ENCODE measurements at places on chromosomes 12 and 14.

GRCh38 chr14:65780566-65780965, 368.0 kb downstream of the FUT8 start:
- DNase-seq: no peak

DNA sequence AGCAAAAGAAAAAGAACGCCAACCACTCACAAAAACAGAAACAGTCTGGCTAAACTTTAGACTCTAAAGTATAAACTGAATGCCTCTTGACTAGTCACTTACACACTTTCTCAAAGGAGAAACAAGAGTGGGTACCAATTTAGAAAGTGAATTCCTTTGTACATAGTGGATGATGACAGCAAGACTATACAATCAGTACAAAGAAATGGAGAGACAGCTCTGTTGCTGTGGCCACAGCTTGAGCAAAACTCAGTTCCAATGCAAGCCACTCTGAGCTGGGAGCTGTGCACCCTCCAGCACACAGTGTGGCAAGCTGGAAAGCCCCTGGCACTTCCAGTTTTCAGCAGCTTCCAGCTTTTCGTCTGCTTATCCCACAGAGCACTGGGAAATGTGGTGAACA, 21.7 kb downstream of the NT5DC3 start:
- DNase-seq: no peak

GRCh38 chr14:67729072-67729885, 27.6 kb downstream of the RDH12 start:
- no peak for DNase-seq

DNA sequence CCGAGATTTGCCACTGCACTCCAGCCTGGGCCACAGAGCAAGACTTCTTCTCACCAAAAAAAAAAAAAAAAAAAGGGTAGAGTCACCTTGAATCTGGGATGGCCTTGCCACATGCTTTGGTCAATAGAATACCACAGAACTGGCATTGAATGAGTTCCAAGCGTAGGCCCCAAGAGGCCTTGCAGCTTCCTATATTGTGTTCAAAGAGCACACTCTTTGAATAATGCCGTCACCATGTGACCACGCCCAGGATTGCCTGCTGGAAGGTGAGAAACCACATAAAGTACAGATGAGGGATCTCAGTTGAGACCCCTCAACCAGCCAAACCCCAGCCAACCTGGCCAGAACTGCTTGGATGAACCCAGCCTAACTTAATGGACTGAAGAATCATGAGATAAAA, 239.2 kb upstream of the AMIGO2 start:
- DNase-seq: no peak

DNA sequence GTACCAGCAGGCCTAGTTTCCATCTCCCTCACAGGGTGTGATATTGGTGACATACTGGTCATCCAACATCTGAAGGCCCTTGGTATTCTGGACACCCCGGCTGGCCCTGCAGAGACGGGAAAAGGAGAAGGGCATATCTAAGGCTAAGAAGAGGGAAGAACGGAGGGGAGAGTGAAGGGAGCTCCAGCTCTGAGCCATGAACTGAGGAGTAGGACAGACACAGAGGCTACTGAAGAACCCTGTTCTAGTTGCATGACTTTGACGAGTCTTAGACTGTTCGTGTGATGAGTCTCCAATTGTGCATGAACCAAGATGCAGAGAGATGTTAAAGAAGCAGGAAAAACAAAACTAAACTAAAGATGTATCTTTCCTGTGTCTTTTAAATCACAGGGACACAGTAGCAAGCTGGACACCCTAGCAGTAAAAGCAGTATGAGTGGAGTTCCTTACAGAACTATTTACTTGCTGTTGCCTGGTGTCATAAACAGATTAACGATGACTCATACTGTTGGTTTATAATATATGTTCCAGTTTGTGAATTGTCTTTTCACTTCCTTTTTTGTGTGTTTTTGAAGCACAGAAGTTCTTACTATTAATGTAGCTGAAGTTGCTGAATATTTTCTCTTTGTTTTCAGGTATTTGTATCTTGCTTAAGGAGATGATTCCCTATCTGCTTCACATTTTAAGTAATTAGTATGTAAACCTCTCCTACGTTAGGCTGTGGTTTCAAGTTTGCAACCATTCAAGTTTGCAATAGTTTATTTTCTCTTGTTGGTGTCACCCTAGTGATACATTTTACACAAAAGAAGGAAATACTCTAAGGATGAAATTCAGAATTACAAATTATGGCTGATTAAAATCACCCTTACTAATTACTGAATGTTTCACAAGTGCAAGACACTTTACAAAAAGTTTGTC, 15.7 kb downstream of the FAR2 start:
- no peak for DNase-seq

DNA sequence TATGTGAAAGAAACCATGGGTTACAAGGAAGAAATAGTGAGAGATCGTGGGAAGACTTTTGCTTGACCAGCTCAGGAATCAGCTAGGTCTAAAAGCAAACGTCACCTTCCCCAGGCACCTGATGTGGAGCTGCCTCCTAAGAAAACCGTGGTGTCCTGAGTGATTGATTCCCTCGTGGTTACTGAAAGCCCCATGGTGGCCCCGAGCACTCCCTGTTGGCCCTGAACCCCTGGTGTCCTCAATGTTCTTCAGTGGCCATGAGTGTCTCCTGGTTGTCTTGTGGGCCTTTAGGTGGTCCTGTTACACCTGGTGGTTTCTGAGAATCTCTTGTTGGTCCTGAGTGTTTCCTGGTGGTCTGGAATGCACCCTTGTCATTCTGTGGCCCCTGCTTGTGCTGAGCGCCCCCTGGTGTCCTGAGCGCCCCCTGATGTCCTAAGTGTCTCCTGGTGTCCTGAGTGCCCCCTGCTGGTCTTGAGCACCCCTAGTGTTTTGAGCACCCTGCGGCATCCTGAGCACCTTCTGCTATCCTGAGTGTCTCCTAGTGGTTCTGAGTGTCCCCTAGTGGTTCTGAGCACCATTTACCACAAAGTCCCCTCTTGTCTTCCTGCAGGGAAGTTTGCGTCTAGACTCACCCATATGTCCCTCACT, 518.7 kb downstream of the TMEM121 start:
- no peak for DNase-seq

DNA sequence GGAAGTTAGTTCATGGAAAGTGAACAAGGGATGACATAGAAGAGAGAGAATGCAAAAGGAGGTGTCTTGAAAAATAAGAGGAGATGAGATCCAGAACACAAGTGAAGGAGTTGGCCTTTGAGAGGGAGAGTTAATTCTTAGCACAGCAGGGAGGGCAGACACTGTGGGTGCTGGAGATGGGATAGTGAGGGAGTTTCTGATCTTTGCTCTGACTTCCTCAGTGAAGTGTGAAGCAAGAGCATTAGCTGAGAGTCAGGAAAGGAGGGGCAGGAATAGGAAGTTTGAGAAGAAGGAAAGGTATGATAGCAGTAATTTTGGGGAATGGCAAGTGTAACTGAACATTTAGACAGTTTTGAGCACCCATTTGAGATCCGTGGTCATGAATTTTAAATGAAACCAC, 75.8 kb upstream of the COCH start:
- DNase-seq: no peak

- DNase-seq: no peak
These were observed 88.2 kb downstream of the TBC1D30 start for GRCh38 chr12:64912516-64913255.

- no peak for DNase-seq
These were observed 437.0 kb downstream of the FSCB start for GRCh38 chr14:44070046-44070445.

DNA sequence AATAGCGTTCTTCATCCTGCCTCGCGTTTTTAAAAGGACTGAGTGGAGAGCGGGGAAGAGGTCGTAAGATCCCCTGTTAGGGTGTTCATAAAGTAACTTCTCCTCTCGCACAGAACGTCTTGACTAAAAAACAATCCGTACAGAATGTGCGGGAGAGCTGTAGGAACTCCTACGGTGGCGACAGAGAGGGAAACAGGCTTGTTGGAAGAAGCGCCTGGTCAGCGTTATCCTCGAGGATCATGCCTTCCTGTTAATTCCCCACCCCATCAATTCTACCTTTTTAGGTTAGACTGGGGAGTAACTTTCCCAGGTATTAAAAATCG, 399 bp upstream of the WASHC4 start:
- no peak for DNase-seq

DNA sequence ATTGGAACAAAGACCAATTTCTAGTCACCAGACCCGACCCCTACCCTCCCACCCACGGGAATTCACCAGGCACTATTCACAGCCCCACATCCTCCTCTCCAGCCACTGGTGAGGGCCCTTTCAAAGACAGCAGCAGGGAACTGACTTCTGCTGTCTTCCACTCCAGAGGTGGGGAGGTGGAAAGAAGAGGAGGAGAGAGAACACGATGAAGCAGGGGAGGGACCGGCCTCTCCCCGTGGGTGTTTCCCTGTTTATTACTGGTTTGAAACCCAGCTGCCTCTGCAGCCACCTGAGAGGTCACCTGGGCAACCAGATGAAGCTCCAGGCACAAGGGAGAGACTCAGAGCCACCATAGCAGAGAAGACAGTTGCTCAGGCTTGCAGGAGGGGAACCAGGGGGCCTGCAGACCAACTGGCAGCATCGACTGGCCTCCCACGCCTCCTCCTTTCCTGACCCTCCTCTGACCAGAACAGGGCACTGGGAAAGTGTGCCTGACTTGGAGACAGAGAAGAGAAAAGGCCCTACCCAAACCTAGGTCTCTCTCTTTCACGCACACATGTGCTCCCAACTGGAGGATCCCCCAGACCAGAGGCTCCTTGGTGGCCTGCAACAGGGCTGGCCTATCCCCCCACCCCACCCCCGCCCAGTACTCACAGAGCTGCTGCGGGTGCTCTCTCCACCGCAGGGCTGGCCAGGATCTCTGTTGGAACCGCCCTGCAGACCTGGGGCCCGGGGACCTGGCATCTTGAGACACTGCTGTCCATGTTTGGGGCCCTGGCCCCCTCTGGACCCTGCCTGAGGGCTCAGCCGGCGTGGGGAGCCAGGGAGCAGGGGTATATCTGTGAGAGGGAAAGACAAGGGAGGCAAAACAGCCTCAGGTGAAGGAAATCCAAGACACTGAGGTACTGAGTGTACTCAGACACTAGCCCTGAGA, 22.8 kb downstream of the ANO2 start:
- no peak for DNase-seq

DNA sequence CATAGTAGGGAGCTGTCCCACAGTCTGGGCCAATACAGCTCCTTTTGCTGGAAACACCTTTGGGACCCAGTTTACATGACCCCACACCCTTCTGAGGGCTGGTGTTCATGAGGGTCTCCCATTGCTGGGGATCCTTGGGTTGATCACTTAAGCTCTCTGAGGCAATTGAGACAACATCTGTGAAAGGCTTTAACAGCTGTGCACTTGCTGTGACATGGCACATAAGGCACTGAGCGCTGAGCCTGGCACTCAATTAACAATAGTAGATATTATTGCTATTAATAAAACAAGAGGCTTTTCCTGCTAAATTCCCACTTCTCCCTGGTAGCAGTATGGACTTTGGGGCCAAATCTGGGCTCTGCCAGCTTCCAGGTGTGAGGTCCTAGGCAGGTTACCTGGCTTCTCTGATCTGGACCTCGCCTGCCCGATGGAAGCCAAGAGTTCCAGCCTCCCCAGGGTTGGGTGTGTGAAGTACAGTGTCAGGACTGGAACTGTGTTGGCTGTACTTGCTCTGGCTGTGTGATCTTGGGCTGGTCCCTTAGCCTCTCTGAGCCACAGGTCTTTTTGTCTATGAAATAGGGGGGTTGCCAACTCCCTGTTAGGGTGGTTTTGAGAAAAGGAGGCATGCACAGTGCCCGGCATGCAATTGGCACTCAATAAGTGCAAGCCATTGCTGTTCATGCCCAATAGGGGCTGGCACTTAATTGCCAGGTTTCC, 3.1 kb downstream of the SH2B3 start:
- DNase-seq: no peak

DNA sequence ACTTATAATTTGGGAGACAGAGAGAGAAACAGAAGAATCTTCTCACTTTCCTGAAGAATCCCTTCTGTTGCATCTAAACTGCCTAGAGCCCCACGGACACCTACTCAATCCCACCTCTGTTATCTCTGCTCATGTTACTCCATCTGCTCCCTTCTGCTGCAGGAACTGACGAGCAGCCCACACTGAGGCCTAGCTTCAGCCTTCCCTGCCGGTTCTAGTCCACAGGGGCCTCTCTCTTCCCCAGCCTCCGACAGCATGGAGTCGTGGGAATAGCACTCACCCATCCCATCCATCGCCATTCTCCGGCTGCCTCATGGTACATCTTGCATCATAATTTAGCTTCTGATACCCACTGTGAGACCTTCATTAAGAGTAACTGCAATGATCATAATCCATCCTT, 4.0 kb downstream of the RAB15 start:
- no peak for DNase-seq

GRCh38 chr14:49863487-49864281, 11.1 kb upstream of the NEMF start:
- DNase-seq: no peak

DNA sequence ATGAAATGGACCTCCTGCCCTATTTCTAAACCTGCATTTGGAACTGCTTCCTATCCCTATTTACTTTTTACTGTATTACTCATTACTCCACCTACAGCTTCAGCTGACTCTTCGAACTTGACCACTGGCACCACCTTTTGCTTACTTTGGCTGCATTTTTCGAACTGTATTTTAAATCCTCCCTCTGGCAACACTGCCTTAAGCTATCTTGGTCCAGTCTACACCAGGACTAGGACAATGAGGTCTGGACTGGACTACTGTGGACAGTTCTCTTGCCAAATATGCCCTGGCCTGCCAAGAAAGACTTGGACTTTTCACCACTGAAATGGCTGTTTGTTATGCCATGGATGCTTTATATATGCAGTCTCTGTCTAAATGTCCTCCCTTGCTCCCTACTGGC, 328.1 kb downstream of the BTG1 start:
- no peak for DNase-seq

DNA sequence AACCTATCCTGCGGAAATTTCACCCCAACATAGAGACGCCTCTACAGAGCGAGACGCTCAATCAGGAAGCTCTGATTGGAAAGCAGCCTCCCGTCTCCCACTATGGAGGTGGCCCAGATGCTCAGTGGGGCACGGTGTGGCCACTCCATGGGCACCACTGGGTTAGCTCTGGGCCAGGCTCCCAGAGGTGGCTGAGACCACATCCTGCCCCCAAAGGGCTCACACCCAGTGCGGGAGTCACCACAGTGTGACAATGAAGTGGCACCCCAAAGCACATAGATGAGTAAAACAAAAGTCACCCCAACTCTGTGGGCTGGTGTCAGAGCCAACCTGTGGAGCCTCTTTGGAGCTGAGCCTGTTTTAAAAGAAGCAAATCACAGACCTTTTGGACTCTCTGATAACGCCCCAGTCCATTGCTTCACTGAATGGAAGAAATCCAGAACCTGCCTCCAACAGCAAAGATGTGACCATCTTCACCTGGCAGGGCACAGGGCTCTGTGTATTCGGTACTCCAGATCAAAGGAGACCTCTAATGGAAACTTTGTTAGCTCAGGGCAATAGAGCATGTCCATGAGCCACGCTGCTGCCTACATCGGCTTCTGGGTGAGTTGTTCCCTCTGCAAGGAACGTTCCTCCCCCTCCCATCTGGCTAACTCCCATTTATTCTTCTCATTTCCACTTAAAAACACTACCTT, 19.6 kb downstream of the CLMN start:
- no peak for DNase-seq
